ENCODE measurements at places on chromosomes 2 and 18.
A peak's percentile ranks its signal among the peaks of the same experiment; 100 is the strongest.

DNA sequence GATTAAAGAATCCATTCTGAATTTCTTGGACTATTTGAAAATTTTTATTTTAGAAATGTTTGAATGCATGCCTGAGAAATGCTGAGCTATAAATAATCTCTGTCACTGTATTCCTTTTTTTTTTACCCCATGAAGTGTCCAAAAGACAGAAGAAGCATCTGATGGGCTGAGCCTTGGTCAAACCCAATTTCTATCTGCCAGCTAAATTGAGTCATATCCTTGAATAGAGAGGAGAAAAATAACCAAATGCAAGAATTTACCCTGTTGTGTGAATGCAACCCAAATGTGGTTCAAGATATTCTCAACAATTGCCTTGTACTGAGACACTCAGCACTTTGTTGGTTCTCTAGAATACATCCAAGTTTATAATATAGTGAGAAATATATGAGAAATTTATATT, 223.5 kb downstream of the UBE2E3 start:
- DNase-seq: no peak

GRCh38 chr2:102508863-102509262, 35.8 kb downstream of the SLC9A4 start:
- no peak for DNase-seq

GRCh38 chr2:234745347-234745746, 206.5 kb upstream of the SH3BP4 start:
- no peak for DNase-seq

GRCh38 chr2:158692372-158693103, 102.6 kb upstream of the DAPL1 start:
- DNase-seq: no peak

DNA sequence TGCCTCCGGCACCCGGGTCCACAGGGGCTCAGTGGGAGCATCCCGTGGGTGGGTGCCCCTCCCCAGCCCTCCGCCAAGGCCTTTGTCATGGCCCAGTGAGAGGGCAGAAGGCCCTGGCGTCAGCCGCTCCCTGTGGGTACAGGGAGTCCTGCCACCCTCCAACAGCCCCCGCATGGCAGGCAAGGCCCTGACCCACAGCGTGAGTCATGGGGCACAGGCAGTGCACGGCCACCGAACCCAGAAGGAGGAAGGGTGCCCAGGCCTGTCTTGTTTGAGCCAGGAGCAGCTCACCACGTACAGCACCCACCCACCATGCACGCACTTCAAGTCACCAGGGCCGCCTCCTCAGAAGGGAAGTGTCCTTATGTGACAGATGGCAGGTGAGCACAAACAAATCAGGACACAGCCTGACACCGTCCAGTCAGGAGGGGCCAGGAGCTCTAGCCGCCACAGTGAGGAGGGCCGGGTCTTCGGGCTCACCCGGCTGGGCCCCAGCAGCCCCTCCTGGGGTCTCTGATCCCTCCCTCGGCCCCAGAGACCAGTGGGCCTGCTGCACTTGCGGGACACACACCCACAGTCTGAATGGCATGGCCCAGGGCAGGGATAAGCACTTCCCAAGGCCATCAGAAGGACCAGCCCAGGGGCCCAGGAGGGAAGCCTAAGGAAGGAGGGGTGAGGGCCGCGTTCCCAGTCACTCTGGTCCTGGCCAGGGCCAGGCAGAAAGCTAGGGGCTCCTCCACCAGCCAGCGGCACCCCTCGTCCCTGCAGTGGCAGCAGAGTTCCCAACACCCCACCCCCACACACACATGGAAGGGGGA, 25.8 kb downstream of the BIN1 start:
- no peak for DNase-seq

DNA sequence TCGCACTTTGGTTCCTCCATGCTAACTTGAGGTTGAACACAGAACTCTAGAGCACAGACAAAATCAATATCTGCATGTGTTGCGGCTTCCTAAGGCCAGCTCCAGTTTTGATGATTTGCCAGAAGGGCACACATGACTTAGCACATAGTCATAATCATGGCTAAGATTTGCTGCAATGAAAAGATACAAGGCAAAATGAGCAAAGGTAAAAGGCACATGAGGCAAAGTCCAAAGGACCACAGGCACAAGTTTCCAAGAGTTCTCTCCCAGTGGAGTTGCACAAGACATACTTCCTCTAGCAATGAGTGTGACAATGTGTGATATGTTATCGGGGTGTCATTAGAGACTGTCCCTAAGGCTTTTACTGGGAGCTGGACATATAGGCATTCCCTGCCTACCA, 24.2 kb upstream of the CXXC1 start:
- no peak for DNase-seq

DNA sequence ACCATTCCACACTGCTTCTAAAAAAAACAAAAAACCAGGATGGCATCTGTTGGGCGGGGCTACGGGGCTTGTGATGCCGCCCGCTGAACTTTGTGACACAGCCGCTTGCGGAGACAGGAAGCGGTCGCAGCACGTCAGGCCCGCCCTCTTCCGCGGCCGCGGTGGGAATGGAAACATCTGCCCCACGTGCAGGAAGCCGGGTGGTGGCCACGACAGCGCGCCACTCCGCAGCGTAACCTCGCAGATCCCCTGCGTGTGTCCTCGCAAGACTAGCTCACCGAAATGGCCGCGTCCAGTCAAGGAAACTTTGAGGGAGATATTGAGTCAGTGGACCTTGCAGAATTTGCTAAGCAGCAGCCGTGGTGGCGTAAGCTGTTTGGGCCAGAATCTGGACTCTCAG, 168.5 kb downstream of the SUCLG1 start:
- no peak for DNase-seq

DNA sequence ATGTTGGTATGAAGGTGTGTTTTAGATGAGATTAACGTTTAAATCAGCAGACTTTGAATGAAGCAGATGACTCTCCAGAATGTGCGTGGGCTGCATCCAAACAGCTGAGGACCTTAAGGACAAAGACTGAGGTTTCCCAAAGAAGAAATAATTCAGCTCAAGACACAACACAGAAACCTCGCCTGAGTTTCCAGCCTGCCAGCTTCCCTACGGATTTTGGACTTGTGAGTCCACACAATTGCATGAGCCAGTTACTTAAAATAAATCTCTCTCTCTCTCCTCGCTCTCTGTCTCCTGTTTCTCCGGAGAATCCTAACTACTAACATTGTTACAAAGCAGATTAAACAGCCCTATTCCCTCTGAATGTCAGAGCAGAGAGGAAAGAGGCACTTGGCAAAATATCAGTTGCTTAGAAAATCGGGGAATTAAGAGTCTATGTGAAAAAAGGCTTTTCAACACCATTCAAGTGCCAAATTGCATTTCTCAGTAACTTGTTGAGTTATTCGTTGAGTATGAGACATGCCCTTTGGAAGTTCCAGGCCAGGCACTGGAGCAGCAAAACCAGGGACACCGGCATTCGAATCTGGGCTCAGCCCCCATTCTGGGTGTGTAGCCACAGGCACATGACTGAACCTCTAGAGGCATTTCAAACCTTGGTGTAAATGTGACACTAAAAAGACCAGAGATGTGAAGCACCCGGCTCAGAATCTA, 174.6 kb upstream of the PID1 start:
- no peak for DNase-seq

DNA sequence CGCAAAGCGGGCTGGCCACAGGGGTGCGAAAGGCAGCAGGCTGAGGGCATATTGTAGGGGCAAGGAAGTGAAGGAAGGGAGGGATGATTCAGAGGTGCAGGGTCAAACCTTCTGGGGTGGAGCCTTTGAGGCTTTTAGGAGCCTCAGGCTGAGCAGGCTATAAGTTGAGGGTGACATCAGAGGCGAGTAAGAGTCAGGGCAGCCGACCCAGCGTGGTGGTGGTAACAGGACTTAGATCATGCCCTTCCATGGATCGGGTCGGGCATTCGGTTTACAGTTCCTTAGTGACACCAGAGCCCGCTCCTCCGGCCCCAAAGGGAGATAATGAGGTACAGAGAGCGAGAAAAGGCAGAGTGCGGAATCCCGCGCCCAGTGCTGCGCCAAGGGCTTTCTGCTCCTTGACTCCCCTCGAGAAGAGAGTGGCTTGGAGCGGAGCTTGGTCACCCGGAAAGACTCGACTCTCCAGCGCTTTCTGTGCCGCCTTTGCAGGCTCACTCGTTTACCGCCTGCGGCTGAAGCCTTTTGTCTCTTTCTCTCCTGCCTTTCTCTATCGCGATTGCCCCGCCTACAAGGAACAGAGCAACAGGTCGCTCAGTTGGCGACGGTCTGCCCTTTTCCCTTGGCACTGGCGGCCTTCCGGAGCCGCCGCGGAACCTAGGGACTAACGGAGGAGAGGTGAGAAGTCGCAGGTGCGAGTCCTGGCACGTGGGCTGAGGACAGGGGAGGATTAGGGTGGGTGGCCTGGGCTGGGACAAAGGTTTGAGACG, 720 bp downstream of the LBX2 start:
- DNase-seq: peak; percentile 19

GRCh38 chr2:12501469-12502158, 215.1 kb upstream of the TRIB2 start:
- DNase-seq: no peak

- DNase-seq: no peak
Observed at GRCh38 chr2:201329409-201329808, 27.7 kb downstream of the FLACC1 start.

GRCh38 chr2:30178618-30179434, 32.0 kb downstream of the YPEL5 start:
- no peak for DNase-seq

- no peak for DNase-seq
Observed at GRCh38 chr2:21038403-21039073, 5.3 kb downstream of the APOB start.

DNA sequence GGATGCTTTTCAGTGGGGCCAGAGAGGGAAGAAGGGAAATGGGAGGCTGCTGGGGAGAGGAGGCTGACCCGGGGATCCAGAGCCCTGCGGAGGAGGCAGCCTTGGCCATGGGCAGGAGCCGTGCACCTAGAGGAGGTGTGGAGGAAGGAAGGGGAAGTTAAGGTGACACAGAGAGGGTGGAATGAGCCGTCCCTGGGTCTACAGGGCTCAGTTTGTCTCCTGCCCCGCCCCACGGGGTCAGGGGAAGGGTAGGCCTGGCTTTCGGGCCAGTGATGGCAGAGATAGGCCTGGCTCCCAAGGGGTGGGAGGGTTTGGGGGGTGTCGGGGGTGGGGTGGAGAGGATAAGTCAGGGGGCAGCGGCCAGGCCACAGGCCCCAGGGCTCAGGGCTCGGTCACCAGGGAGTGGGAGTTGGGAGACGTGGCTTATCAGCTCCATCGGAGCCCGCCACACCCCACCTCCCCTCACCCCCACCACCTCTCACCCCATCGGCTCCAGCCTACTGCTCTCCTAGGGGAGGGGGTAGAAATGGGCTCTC, 39.5 kb upstream of the NOTO start:
- no peak for DNase-seq

- no peak for DNase-seq
Observed at GRCh38 chr2:235106874-235107639, 155.2 kb downstream of the SH3BP4 start.

GRCh38 chr2:231449503-231450054, 14.7 kb downstream of the NCL start:
- DNase-seq: no peak

Measured in stimulated activated CD4-positive, alpha-beta T cell treated with anti-CD3 and anti-CD28 coated beads, Interleukin-1b, Interleukin-23, amount 100 ng/mL, for 24 hours (primary cell).